ENCODE measurements at places on chromosomes 1 and 21.

GRCh38 chr1:168148916-168149315, 12.2 kb upstream of the GPR161 start:
- DNase-seq, result no peak

GRCh38 chr1:196324345-196324744, 283.9 kb downstream of the KCNT2 start:
- no peak for DNase-seq

DNA sequence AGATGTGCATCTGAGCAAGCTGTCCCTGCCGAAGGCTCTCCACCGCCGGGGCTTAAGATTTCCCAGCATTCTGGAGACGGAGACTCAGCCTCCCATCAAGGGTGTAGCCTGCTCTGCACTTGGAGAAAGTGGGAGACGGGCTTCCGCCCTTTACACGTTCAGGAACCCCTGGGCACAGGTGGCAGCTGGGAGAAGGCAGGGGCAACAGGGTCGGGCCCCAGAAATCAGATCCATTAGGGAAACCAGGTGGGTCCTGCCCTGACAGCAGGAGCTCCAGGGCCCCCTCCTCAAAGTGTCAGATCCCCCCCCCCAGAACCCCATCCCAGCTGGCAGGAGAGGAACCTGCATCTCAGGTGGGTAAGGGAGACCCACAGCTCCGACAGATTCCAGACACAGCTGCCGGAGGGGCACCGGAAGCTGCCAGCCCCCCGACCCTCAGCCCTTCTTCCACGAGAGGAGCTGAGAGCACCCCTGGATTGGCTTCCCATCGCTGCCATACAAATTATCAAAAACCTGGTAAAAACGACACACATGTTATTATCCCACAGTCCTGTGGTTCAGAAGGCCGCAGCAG, 236.6 kb downstream of the NPHP4 start:
- no peak for DNase-seq

- DNase-seq, result no peak
Observed at GRCh38 chr1:96998466-96998865, 276.9 kb downstream of the PTBP2 start.
